ENCODE measurements at places on chromosomes 4 and X. TPM values are rescaled to one million over a fixed set of nuclear protein-coding genes. Genes with fewer than 3 reads are reported as not detected.
A peak's percentile ranks its signal among the peaks of the same experiment; 100 is the strongest.

DNA sequence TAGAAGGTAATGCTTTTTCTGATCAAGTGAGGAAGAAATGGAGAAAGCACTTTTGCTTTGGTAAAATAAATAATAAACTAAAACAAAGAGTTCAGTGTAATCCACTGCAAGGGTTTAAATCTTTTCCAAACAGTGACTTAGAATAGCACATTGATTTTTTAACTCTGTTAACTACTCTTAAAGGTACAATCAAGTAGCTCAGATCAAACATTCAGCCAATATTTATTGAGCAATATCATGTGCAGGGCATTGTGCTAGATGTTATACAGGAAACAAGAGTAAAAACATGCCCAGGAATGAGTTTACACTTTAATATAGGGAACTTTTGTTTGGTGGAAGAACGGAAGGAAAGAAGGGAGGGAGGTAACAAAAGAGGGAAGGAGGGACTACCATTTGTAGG, 479.8 kb downstream of the KLHL13 start:
- no peaks in the 10 kb centered on the region for H3K27me3 ChIP-seq
- H3K27ac ChIP-seq, result no peak overlapping the region
- H3K36me3 ChIP-seq, result no peaks in the 10 kb centered on the region
- no peaks in the 10 kb centered on the region for H3K4me1 ChIP-seq
- no peak overlapping the region for H3K4me3 ChIP-seq

DNA sequence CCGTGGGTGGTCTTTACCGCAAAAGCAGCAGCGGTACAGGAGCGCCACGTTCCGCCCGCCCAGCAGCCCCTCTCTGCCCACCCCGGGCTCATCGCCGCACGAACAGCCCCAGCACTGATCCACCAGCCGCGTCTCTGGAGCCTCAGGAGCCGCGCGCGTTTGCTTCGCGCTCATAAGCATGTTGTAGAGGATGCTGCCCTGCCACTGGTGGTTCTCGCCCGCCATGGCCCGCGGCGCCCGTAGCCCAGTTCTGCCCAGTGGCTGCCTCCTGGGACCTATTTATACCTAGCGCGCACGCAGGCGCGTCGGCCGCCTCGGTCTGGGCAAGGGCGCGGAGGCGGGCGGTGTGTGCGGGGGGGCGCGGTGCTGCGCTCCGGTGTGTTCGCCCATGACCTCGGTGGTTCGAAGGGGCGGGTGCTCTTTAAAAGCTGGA, at the start of gene NR0B1:
TSS of gene NR0B1 (minus strand) at position 252 of the 433 bp plus-strand sequence. CDS start at position 225, 27 bp downstream.
- peaks cover 17% of the 10 kb centered on the region for H3K27me3 ChIP-seq
- H3K4me1 ChIP-seq, result no peaks in the 10 kb centered on the region
- no peak within 1 kb of the TSS for H3K27ac ChIP-seq
- peak; percentile 66 for DNase-seq

DNA sequence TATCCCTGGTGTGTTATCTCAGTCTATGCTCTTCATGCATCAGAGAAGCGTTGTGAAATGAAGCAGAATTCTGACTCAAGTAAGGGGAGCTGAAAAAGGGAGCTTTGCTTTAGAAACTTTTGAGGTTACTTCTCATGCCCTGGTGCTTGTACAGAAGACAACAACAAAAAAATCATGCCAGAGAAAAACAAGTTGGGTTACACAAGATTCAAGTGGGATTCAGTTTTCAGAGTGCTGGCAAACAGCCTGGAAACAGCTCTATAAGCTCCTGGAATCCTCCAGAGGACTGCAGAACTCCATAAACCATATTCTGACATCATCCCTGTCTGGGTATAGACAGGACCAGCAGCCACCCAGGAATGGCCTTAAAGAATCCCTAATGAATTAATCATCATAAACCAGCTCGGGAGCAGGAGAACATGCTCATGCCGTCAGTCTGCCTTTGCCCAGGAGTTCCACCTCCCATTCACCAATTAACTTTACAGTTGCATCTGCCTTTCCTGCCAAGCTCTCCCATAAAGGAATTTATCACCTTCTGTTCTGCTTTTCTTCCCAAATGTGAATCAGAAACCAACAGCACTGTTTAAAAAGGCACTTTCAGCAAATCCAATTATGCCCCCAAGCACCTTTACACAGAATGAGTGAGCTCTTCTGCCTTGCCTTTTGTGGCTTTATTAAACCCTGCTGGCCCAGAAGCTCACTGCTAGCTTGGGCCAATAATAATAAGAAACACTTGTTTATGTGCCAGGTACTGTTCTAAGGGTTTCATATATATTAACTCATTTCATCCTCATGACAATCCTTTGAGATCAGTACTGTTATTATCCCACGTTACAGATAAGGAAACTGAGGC, 54.5 kb upstream of the FBXW7 start:
- H3K27me3 ChIP-seq, result no peaks in the 10 kb centered on the region
- no peaks in the 10 kb centered on the region for H3K36me3 ChIP-seq
- no peak overlapping the region for H3K4me3 ChIP-seq
- H3K27ac ChIP-seq, result no peak overlapping the region
- no peak for DNase-seq

DNA sequence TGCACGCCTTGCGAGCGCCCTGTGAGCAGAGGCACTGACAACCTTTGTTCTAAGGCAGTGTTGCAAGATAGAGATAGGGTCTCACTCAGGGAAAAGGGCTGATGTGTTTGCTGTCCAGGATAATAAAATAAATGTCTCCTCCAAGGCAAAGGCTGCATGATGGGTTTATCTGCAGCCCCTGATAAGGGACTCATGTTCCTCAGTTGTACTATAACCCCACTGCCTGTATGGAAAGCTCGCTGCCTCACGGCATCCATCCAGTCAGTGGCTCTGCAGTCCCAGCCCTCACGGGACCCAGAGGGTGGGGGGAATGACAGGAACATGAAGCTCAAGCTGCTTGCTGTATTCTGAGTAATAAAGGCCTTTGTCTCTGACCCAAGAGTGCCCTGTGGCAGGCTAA, 22.6 kb downstream of the BCLAF3 start:
- DNase-seq, result no peak
- H3K4me1 ChIP-seq, result no peaks in the 10 kb centered on the region
- H3K4me3 ChIP-seq, result no peak overlapping the region
- H3K27ac ChIP-seq, result no peak overlapping the region
- no peaks in the 10 kb centered on the region for H3K36me3 ChIP-seq
- H3K27me3 ChIP-seq, result no peaks in the 10 kb centered on the region

Gene SLC4A4
- total RNA-seq, result 0.66 TPM

- no peaks in the 10 kb centered on the region for H3K27me3 ChIP-seq
- DNase-seq, result no peak
- no peaks in the 10 kb centered on the region for H3K4me1 ChIP-seq
These were observed 148.8 kb upstream of the STK26 start for GRCh38 chrX:131874300-131874699.

GRCh38 chr4:145511913-145512522, 30.4 kb downstream of the SMAD1 start:
- H3K4me3 ChIP-seq, result no peak overlapping the region
- no peak overlapping the region for H3K27ac ChIP-seq
- peaks cover 19% of the 10 kb centered on the region for H3K4me1 ChIP-seq
- no peak for DNase-seq
- H3K27me3 ChIP-seq, result no peaks in the 10 kb centered on the region
- no peaks in the 10 kb centered on the region for H3K36me3 ChIP-seq

Gene HPGD
- 13.8 TPM for total RNA-seq

Gene GRID2
- 0.07 TPM for total RNA-seq

DNA sequence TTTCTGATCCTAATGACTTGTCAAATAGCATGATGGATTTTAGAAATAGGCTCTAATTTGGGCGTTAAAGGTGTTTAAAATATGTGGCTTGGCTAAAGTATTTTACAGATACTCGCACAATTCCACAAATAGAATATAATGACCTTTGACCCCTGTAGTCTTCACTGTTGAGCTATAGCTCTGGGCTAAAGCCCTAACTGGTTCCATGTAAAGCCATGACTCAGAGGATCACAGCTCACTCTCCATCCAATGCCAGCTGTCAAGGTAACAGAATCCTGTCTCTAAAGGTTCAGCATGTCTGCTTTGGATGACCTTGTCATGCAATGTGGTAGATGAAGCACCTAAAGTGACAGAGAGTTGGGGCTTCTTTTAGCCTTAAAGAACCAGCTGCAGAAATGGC, 42.5 kb downstream of the TLR10 start:
- no peaks in the 10 kb centered on the region for H3K36me3 ChIP-seq
- no peak overlapping the region for H3K27ac ChIP-seq
- no peaks in the 10 kb centered on the region for H3K27me3 ChIP-seq
- no peak overlapping the region for H3K4me3 ChIP-seq
- no peak for DNase-seq

DNA sequence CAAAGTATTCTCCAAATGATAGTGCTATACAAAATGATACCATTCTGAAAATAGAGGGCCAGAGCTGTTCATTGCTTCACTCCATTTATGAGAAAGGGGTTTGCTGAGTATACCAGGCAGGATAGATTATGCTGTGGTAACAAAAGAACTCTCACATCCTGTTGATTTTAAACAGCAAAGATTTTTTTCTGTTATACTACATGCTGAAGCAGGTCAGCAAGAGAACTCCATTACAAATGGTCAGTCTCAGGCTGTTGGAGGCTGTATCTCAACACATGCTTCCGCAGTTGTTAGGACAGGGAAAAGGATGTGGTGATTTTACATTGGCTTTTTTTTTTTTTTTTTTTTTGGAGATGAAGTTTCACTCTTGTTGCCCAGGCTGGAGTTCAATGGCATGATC, 13.7 kb upstream of the KLHL5 start:
- H3K4me3 ChIP-seq, result no peak overlapping the region
- no peak for DNase-seq
- no peaks in the 10 kb centered on the region for H3K36me3 ChIP-seq
- H3K27ac ChIP-seq, result peak overlapping the region; percentile 41

Gene DIPK2B
- total RNA-seq, result 2.0 TPM

DNA sequence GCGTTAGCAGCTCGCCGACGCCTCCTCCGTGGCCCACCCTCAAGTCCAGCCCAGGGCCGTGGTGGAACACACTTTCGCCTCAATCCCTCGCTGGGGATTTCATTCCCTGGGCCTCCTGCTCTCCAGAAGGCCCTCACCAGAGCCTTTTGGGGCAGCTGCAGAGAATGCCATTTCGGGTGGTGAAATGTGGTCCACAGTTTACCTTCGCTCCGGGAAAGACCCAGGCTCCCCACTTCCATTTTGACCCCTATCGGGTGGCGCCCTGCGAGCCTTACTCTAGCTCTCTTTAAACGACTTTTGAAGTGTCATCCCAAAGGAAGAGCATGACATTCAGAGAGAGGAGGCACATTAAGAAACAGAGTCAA, 496 bp downstream of the SH2D1A start:
- no peak for DNase-seq
- no peaks in the 10 kb centered on the region for H3K4me1 ChIP-seq
- H3K4me3 ChIP-seq, result peak overlapping the region; percentile 16
- no peaks in the 10 kb centered on the region for H3K27me3 ChIP-seq
- peak overlapping the region; percentile 27 for H3K27ac ChIP-seq
- no peaks in the 10 kb centered on the region for H3K36me3 ChIP-seq

DNA sequence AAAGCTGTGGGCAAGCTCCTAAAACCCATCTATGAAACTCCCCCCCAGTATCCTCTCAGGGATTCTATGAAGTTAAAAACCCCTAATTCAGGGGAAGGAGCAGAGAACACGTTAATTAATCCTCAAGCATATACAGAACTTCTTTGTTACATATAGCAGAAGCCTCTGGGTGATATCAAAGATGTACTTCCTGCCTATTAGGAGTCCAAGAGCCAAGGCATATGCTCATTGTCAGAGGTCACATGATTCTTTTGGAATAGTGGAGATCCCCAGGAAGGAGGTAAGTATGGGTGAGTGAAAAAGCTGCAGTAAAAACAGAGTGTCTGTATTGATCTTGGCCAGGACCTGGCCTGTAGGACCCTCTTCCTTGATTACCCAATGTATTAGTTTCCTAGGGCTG, 2.9 kb upstream of the SPARCL1 start:
- no peaks in the 10 kb centered on the region for H3K36me3 ChIP-seq
- no peaks in the 10 kb centered on the region for H3K4me1 ChIP-seq
- H3K4me3 ChIP-seq, result no peak overlapping the region
- H3K27ac ChIP-seq, result peak overlapping the region; percentile 69
- DNase-seq, result no peak

DNA sequence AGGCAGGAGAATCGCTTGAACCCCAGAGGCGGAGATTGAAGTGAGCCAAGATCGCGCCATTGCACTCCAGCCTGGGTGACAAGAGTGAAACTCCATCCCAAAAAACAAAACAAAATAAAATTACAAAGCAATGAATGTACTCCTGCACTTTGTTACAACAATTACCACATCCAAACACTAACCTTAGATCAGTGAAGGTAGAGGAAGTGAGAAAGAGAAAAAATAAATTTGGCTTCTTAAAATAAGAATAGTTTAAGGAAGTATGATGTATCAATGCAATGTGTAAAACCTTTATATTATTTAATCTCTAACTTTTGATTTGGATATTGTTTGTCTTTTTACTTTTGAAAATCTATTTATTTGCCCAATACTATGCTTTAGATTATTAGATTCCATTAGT, 21.7 kb upstream of the CSN1S1 start:
- no peaks in the 10 kb centered on the region for H3K36me3 ChIP-seq
- no peak for DNase-seq
- H3K4me1 ChIP-seq, result no peaks in the 10 kb centered on the region
- H3K4me3 ChIP-seq, result no peak overlapping the region
- no peaks in the 10 kb centered on the region for H3K27me3 ChIP-seq
- H3K27ac ChIP-seq, result no peak overlapping the region

- no peaks in the 10 kb centered on the region for H3K36me3 ChIP-seq
- H3K27ac ChIP-seq, result no peak overlapping the region
- no peaks in the 10 kb centered on the region for H3K27me3 ChIP-seq
- no peak overlapping the region for H3K4me3 ChIP-seq
- no peak for DNase-seq
- H3K4me1 ChIP-seq, result no peaks in the 10 kb centered on the region
These were observed 12.0 kb downstream of the EREG start for GRCh38 chr4:74376888-74377483.

DNA sequence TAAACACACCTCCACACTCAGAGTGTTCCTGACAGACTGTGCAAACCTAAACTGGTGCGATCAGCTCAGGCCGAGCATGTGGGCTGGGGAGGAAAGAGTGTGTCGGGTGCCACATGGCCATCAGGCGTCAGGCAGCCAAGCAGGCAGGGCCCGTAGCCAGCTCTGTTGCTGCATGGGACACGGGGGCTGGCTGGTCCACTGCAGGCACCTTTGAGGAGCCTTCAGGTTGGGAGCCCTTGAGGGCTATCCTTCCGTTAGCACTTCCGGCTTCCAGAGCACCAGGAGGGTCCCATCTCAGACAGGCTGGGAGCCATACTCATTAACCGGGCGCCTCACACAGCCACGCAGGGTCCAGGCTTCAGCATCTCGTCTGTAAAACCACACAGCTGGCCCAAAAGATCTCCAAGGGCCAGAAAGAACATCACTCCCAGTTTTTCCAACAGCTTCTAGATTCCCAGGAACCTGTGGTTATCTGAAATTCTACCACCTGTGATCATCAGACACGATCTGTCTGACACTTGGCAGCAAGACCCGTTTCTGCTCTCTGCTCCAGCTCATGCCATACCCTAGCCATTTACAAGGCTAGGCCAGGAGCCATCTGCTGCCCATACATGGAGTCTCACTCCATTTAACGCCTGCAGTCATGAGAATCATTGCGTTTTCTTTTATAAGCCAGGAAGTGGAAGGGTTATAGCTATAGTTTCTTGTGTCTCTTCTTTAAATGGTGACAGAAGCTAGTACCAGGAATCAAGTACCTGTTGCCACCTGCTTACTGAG, 87.5 kb downstream of the NSUN7 start:
- no peak overlapping the region for H3K27ac ChIP-seq
- H3K36me3 ChIP-seq, result peaks cover 4% of the 10 kb centered on the region
- H3K4me1 ChIP-seq, result peaks cover 30% of the 10 kb centered on the region

GRCh38 chr4:3462321-3462789, 751 bp upstream of the DOK7 start:
- no peak for DNase-seq
- H3K27ac ChIP-seq, result no peak overlapping the region
- H3K4me1 ChIP-seq, result no peaks in the 10 kb centered on the region
- H3K4me3 ChIP-seq, result no peak overlapping the region
- H3K27me3 ChIP-seq, result peaks cover 20% of the 10 kb centered on the region
- H3K36me3 ChIP-seq, result no peaks in the 10 kb centered on the region

All from spleen (tissue), 13 donors.